ENCODE measurements at places on chromosomes 13 and 19.

GRCh38 chr19:23887642-23888041, 27.0 kb upstream of the ZNF726 start:
- DNase-seq = no peak

GRCh38 chr13:43014162-43014561, 9.2 kb upstream of the DNAJC15 start:
- no peak for DNase-seq

GRCh38 chr13:71770710-71771109, 96.3 kb downstream of the DACH1 start:
- DNase-seq = no peak

- no peak for DNase-seq
Measured at GRCh38 chr13:96552559-96552958, 441.7 kb downstream of the OXGR1 start.

DNA sequence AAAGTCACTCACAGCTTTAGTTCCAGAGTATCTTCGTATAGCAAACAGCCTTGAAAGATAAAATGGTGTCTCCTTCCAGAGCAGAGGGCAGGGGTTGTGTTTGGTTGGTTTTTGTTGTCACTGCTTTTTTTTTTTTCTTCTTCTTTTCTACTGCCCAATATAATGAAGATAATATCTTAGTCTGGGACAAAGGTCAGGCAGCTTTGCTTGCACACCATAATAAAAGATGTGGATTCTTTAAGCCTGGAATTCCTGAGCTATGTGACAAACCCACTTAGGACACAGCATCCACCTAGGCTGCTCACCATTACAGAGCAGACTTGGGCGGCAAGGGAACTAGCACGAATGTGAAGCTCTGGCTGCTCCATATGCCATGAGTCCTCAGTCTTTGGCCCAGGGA, 165.6 kb upstream of the MIR17HG start:
- no peak for DNase-seq

Data from fibroblast of the conjunctiva (primary cell).